ENCODE measurements at places on chromosomes 12 and 14. TPM values are rescaled to one million over a fixed set of nuclear protein-coding genes. Genes with fewer than 3 reads are reported as not detected.

The AKAP3 gene
- total RNA-seq = 1.1 TPM

The KLHL33 gene
- not detected for total RNA-seq

The EIF2S3B gene
- total RNA-seq = 0.62 TPM

The SAMD4A gene
- total RNA-seq = 5.7 TPM

DNA sequence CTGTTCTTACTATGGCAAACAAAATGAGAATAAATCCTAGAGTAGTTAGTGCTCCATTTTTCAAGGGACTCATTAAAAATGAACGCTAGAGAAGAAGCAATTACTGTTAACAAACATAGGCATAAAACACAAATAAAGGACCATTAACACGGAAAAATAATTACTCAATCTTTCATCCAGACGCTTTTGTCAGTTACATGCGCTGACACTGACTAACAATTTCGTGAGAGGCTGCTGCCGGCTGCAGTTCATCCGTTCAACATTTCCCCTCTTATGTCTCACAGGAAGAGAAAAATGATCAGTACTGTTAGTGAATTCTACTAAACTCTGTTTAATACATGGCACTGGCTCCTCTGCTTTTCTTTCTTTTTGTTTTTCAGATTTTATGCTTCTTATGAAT, 472.7 kb upstream of the FLRT2 start:
- no peak for DNase-seq

DNA sequence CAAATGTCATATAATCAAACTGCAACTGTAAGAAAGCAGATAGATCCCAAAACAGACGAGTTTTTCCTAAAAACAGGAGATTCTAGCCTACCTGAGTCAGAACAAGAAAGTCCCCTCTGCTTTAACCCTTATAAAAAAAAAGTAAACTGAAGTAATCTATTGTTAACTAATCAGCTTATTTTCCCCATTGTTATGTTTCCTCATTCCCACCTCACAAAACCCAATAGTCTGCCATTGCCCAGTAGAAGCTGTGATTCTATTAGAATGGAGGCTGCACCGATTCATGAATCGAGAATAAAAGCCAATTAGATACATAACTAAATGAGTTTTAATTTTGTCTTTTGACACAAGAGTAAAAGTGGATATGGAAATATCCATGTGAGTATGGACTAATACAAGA, 115.4 kb downstream of the MED13L start:
- DNase-seq = no peak

GRCh38 chr14:61296719-61297502, 15.8 kb upstream of the TMEM30B start:
- DNase-seq = peak; percentile 78

DNA sequence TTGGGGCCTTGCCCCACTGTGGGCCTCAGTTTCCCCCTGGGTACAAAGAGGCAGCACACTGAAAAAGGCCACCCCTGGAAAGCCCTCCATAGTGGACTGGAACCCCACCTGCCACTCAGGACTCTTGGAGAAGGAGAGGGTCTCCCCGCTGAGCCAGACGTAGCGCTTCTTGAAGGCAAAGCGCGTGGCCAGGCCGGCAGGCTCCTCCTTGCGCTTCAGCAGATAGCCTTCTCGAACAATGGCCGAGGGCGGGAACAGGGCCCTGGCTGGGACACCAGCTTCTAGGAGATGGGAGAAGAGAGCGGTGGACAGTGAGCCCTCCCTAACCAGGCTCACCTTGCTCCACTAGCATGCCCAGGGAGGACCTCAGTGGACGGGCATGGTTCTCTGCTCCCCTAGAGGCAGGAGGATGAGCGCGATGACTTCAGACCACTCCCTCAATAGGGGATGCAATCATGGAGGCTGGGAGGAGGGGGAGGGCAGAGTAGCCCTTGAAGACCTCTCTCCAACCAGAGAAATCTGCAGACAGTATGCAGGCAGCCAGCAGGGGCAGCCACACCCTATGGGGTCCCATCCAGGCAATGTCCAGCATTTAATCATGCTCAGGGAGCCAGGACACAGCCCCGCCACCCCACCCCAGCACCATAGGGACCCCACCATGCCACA, 29.8 kb downstream of the RASAL1 start:
- no peak for DNase-seq

GRCh38 chr12:10247436-10248058, 34.9 kb downstream of the GABARAPL1 start:
- no peak for DNase-seq

DNA sequence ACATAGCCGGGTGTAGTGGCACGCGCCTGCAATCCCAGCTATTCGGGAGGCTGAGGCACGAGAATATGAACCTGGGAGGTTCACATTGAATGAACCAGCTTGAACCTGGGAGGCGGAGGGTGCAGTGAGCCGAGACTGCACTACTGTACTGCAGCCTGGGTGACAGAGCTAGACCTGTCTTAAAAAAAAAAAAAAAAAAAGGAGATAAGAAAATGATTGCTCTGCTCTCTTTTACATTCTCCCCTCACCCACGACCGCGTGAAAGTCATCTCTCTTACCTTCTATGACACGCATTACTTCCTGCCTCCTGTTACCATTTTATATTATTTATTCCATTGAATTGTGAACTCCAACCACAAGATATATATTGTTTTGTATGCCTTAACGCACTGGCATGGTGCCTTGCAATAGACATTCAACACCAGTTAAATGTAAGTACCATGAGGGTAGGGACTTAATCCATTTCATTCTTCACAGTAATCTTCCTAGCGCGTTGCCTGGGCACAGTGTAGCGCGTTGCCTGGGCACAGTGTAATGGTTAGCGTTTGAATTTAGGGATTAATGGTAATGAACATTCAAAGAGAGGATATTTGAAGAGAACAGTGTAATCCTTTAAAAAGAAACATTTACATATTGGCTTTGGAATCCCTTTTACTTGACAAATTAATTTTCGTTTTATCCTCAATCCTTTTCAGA, 2.7 kb downstream of the RAP1B start:
- DNase-seq = peak; percentile 81

GRCh38 chr12:68158432-68158831, 1.1 kb downstream of the IFNG start:
- DNase-seq = peak; percentile 81
